ENCODE measurements at places on chromosomes 5 and 9. TPM values are rescaled to one million over a fixed set of nuclear protein-coding genes. Genes with fewer than 3 reads are reported as not detected.

- DNase-seq: peak; percentile 40
These were observed 247.7 kb upstream of the ANKRD55 start for GRCh38 chr5:56480705-56481427.

NRARP gene
- 11.1 TPM for total RNA-seq

SPINK5 gene
- not detected for total RNA-seq

DNA sequence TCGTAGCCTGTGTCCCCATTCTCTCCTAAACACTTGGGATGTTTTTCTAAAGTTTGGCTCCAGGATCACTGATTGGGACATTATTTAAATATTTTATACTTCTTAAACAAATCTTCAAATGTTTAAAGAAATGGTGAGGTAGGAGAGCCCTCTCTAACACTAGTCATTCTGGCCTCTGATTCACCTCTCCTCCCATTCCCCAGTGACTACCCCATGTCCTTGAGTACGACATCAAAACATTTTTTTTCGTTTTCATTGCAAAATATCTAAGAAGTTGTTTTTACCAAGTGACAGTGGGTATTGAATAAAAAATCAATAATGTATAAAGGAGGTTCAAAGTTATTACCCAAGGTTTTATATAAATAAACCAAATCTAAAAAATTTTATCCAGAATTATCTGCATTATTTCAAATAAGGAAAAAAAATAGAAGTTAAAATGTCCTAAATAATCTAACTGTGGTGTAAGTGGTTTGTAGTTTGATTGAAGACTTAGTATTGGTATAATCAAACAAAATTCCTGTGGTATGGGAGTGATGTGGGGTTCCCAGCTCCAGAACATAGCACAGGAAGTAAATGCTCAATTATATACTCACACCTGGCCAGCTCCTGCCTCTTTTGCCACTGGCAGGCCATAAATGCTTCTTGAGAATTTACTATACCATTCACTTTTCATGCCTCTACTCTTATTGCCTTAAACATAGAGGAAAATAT lies 51.1 kb downstream of the MAST4 start:
- no peak for DNase-seq

GRCh38 chr9:72254901-72255545 lies 105.8 kb downstream of the GDA start:
- no peak for DNase-seq

DNA sequence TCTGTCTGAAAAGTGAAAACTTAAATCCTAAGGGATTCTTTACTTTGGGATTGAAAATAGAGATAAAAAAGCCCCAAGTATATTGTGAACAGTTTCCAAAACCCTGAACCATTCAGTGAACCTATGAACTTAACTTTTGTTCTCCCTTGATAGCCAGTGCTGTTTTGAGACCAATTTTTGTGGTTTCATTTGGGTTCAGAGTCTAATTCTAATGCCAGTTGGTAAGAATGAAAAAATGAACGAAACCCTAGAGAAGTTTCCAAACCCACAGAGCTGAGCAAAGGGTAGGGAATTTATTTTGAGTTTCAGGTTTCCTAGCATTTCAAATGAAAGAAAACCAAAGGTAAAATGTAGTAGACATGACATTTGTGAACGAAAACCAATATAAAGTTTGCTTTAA lies 1366.8 kb downstream of the EFNA5 start:
- no peak for DNase-seq

GRCh38 chr5:79727451-79728355 lies 38.1 kb downstream of the CMYA5 start:
- no peak for DNase-seq

DNA sequence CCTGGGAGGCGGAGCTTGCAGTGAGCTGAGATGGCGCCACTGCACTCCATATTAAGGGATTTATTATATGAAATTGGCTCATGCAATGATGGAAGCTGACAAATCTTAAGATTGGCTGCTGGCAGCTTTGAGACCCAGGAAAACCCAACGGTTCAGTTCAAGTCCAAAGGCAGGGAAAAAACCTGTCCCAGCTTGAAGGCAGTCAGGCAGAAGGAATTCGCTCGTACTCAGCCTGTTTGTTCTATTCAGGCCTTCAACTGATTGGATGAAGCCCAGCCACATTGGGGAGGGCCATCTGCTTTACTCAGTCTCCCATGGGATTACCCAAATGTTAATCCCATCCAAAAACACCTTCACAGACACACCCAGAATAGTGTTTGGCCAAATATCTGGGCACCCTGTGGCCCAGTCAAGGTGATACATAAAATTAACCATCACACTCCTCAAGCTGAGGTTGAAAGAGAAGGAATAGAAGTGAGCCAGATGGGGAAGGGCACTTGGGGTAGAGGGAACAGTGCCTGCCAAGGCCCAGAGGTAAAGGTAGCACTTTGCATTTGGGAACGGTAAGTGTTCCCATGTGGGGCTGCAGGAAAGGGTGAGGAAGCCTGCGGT lies 8.5 kb upstream of the ORM1 start:
- no peak for DNase-seq

HINT1 gene
- 228 TPM for total RNA-seq

GRCh38 chr5:66358741-66359140 lies 214.6 kb downstream of the SREK1 start:
- no peak for DNase-seq

Measured in dorsolateral prefrontal cortex (tissue), 122 donors.